Foreskin melanocyte (primary cell): ENCODE measurements at places on chromosomes 7 and 10.

- no peak for DNase-seq
Observed at GRCh38 chr7:101961811-101962210, 144.4 kb downstream of the CUX1 start.

DNA sequence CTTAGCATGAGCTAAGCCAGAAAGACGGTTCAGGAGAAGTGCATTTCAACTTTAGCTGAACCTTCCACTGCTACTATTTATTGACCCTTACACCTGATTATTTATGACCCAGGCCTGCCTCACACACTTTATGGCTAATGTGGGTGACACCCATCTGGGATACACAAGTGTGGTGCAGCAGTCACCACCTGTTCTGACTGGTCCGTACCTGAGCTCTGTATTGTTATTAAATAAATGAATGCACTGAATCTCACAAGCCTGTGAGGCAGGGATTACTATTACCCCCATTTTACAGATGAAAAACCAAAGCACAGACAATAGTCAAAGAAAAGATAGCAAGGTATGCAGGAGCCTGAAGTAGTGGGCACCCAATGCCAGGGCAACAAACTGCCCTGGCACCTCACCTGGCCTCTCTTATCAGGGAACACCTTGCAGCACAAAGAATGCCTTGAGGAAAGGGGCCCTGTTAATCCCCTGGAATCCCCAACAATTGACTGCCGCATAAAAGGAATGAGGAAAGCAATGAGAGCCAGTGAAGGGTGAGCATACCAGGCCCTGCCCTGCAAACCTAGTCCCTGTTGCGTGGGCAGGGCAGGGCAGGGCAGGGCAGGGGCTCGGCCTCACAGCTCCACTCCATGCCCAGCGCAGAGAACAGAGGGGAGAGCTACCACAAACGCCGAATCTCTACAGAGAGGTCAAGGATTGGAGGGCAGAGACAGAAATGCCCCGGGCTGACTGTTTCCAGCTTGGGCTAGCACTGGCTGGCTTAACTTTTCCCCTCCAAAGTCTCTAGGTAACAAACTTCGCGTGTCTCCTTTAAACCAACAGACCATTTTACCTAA, 1.3 kb downstream of the ANXA11 start:
- DNase-seq: no peak

DNA sequence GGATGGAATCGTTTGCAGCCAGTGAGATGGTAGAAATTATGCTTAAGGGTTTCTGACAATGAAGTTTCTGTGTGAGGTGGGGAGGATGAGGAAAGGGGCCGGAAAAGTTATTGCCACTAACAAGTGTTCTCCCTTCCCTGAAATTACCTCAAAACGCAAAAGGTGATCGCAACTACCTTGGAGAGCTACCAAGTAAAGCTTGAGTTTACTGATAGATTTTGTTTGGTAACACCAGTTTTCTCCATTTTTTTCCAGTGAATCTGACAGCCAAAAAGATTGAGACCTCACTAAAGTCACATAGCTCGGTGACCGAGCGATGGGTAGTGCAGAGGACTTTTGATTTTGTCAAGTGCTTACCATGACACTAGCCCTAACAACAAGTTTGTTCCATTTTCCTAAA, 1.6 kb downstream of the SUV39H2 start:
- no peak for DNase-seq

GRCh38 chr10:63464402-63465292, 1.1 kb downstream of the JMJD1C start:
- DNase-seq: peak; percentile 18

GRCh38 chr10:3395458-3395861, 222.9 kb upstream of the PITRM1 start:
- no peak for DNase-seq

GRCh38 chr10:60732807-60733516, 45.3 kb upstream of the CDK1 start:
- DNase-seq: no peak

- DNase-seq: no peak
Observed at GRCh38 chr10:15196021-15196834, 27.7 kb upstream of the NMT2 start.
